ENCODE measurements at places on chromosomes 5 and 9. TPM values are rescaled to one million over a fixed set of nuclear protein-coding genes. Genes with fewer than 3 reads are reported as not detected.

DNA sequence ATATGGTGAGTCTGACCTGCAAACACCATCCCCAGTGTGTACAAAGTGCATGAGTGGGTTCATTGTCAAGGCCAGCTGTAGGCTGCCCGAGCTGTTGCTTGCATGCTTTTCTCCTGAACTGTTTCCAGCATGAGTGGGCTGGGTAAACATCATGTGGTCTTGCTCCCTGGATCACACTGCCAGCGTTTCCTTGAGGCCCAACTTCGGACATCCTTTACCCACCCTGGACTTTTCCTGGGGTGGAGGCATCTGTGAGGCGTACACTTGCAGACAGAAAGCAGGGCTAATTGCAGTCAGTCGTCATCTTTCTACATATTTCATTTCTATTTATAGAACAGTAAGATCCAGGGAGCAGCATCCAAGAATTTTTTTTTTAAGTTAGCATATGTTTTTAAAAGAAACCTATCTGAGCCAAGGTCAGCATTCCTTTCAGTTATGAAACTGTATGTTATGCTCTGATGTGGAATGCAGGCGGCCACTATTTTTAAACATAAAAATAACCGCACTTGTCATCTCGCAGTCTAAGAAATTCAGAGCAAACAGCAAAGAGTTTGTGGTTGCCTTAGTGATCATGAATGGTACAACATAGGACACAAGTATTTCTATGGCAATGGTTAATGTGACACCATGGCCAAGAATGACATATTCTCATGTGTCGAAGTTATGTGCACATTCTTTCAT is 106.5 kb upstream of the DMRT1 start:
- no peak for DNase-seq

DNA sequence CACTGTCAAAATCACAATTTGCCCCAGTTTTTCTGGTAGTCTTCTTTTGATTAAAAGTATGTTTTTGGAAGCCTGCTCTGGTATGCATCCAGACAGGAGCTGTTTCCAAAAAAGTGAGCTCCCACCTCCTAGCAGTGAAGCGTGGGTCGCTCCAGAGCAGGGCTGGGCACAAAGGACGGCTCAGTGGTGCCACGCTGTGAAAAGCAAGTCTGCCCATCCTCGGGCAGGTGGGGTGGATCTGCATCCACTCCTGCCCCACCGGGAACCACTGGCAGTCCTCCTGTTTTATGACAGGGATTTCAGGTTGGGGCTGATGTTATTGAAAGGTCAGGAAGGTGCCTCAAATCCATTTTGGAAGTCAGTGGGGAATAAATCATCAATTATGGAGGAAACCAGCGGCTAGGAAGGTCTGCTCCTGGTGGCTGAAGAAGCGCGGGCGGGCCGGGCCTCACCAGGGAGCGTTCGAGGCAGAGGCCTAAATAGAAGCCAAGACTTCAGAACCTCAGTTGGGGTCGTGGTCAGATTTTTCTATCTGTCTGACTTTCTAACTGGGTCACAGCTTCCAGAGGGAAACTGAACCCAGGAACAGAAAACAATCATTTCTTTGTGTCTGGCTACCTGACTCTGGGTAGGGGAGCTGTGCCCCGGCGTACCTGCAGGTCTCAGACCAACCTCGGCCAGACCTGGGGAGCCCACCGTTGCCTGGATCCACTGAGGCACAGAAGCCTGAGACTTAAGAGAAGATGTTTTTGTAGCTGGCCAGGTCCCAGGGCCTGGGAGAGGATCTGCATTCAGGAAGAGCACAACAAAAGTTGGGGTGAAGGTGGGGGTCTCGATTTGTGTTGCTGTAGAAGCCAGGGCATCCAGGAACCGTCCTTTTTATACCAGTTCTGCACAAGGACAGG is 168.1 kb downstream of the PAX5 start:
- DNase-seq, result no peak

DNA sequence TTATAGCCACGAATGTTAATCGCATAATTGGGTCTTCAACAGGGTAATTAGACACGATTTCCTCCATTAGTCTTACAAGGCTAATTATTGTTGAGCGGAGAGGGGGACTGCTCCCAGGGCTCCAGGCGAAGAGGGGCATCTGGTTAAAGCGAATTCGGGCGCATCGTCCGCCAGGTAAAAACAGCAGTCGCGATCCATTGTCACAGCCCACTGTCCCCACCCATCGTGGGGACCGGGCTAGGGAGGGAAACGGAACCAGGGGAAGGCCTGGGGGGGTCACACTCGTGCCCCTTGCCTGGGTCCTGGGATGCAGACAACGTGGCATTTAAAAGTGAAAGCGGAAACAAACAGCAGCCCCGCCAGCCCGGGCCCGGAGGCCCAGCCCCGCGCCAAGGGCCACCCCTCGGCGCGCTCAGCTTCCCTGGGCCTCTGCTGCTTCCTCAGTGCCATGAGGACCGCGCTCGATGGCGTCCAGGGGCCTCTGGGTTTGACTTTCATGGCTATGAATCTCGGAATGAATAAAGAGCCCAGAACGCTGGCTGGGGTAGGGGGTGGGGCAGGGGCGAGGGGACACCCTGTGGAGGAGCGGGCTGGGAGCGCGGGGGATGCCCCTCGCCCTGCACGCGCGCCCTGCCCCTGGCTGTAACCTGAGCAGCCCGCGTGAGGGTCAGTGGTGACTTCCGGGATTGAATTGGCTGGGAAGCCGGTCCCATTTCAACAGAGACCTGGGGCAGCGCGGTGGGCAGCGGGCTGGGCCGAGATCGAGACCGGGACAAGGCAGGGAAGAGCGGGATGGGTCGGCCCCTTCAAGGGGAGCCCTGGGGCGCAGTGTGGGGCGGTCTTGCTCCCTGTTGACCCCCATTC is 99.9 kb downstream of the GTF3C4 start:
- peak; percentile 17 for DNase-seq

GRCh38 chr9:129697656-129698253 is 32.3 kb downstream of the PRRX2 start:
- no peak for DNase-seq

DNA sequence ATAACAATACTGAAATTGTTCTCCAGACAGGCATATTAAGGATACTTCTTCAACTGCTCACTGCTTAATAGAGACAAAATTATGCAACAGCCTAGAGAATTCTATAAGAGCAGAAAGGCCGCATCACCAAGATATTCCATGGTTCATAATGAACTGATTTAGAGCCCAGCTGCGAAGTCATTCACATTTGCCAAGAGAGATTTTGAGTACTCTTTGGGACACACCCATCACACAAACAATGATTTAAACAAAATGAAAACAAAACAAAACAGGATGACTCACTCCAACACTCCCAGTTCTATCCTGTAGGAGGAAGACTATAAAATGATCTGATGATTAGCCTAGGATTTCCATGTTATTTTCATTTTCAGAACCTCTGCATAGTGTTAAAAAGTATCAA is 145.7 kb upstream of the GNA14 start:
- no peak for DNase-seq

GRCh38 chr9:109387206-109387605 is 66.3 kb upstream of the EPB41L4B start:
- DNase-seq, result no peak

GRCh38 chr5:34977934-34978613 is 48.7 kb downstream of the DNAJC21 start:
- DNase-seq, result no peak

- no peak for DNase-seq
Observed at GRCh38 chr9:94108584-94108983, 24.3 kb downstream of the PTPDC1 start.

DNA sequence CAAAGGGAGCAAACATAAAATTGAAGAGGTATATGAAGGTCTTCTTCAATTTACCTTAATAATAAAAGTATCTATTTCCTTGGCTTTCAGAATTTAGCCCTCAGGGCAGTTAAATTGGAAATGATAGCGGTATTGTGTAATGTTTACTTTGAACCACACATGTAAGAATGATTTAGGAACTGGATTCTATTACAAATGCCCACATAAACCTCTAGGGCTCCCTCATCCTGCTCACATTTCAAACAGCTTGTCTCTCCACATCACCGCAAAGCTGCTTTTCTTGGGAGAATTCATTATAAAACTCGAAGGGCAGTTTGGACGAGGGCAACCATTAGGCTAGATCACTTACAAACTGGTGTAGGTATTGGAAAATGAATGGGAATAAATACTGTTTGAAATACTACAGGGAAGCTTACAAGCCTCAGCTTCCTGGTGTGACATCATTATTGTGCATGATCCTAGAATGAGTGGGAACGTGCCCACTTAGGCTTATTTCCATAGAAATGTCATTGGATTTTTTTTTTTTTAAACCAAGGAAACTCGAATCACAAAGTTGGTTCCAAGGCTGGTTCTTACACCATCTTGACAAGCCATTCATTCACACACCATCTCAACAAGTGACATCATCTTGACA is 47.3 kb downstream of the MTRR start:
- no peak for DNase-seq

GRCh38 chr5:72561148-72561972 is 54.1 kb upstream of the ZNF366 start:
- DNase-seq, result no peak

DNA sequence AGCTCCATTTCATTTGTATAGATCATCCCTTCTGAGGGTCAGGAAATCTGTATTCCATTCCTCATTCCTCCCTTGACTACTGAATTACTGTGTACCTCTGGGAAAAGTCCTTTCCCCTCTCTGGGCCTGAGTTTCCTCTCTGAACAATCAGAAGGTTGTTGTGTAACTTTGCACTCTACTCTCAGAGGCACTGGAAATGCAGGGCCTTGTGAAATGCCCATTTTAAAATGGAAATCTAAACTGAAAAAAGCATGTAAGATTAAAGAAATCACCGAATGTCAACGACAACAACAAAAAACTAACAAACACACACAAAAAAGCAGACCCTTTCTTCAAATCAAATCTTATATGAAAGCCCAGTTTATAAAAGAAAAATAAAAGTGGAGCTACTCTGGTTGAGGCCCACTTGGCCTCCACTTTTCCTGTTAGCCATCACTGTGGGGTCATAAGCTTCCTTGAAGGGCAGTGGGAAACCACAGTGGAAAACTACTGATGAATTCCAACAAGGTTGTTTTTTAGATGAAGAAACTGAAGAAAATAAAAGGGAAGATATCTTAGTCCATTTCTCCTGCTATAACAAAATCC is 21.6 kb upstream of the GRPEL2 start:
- DNase-seq, result no peak

DNA sequence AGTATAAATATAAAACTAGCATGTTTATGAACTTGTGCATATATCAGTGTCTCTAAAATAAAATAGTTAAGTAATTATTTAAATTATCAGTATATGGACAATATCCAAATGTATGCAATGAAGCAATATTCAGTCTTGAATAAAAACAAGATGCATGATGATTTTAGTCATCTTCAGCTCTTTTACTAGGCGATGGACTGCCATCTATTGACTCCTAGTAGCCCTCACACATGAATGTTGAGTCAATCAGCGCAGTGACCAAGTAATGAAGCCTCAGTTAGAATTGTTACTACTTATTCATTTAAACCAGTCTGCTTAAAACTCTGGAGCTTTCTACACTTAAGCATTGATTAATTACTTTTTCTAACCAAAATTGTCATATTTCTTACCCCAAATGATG is 92.9 kb upstream of the GRHPR start:
- DNase-seq, result no peak

GRCh38 chr9:95505717-95506427 is 10.9 kb downstream of the PTCH1 start:
- DNase-seq, result no peak

DNA sequence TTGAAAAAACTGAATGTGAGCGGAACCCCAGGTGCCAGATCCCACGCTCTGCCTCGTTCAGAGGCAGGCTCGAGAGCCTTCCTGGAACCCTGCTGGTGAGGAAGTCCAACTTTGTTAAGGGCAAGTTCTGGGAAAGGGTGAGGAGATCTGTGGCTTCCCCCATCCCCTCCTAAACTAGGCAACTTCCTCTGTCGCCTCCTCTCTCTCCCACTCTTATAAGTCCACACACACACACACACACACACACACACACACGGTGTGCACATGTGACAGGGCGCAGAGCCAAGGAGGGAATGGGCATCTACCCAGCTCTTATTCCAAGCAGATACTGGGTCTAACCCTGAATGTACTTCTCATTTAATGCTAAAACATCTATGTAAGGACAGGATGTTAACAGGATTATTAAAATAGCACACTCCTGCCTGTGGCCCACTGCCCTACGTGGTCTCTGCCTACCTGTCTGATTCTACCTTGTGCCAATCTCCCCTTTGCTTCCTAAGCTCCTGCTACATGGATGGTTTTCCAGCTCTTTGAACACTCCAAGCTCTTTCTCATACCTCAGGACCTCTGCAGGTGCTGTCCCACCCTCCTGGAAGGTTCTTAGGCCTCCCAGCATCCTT is 72.4 kb upstream of the FBXW11 start:
- no peak for DNase-seq

DNA sequence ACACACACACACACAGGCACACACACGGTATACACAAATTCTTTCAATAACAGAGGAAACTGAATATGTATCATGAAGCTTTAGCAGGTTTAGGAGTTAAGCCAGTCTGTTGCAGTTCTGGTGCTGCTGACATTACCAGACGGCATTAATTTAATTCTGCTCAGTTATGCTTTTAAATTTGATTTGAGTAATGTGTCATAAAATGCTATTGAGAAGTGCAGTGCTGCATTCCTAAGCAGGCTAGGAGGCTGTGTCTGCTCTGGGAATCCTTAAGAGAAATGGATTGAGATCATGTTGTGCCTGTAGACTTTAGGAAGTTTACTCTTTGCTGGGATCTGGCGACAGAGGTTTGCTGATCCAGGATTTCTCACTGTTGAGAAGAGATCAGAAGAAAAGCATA is 733.8 kb downstream of the BRINP1 start:
- DNase-seq, result no peak

DNA sequence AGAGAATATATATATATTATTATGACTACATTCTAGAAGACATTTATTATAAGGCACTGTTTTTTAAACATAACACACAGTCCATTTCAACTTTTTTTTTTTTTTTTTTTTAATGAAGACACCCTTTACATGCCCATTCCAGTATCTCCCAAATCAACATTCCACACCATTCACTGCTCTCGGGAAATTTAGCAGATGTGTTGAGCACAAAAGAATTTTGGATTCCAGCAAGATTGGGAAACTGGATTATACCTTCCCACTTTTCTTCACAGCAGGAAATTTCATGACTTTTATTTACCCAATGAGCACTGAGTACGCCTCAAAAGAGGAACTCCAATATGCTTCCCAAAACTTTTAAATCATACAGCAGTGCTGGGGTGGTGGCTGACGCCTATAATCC is 333.6 kb upstream of the DAB2 start:
- no peak for DNase-seq

GRCh38 chr9:115522912-115523311 is 405.0 kb upstream of the TNC start:
- DNase-seq, result no peak

Gene CCNJL
- total RNA-seq, result 36.2 TPM

Gene EIF4E1B
- total RNA-seq, result 0.63 TPM

Gene PLAC8L1
- 0.92 TPM for total RNA-seq

Gene GNA14
- 3.2 TPM for total RNA-seq

Gene ZNF346
- 19.9 TPM for total RNA-seq

Gene BHMT2
- not detected for total RNA-seq

Gene AGXT2
- not detected for total RNA-seq

Gene FCN2
- not detected for total RNA-seq

Gene SMIM23
- total RNA-seq, result not detected

Gene NAIF1
- 8.7 TPM for total RNA-seq

Gene SLC36A2
- total RNA-seq, result not detected

Gene ZNF622
- total RNA-seq, result 30.8 TPM

Measured in H1 (cell line).